ENCODE measurements at places on chromosomes 6 and 20.

DNA sequence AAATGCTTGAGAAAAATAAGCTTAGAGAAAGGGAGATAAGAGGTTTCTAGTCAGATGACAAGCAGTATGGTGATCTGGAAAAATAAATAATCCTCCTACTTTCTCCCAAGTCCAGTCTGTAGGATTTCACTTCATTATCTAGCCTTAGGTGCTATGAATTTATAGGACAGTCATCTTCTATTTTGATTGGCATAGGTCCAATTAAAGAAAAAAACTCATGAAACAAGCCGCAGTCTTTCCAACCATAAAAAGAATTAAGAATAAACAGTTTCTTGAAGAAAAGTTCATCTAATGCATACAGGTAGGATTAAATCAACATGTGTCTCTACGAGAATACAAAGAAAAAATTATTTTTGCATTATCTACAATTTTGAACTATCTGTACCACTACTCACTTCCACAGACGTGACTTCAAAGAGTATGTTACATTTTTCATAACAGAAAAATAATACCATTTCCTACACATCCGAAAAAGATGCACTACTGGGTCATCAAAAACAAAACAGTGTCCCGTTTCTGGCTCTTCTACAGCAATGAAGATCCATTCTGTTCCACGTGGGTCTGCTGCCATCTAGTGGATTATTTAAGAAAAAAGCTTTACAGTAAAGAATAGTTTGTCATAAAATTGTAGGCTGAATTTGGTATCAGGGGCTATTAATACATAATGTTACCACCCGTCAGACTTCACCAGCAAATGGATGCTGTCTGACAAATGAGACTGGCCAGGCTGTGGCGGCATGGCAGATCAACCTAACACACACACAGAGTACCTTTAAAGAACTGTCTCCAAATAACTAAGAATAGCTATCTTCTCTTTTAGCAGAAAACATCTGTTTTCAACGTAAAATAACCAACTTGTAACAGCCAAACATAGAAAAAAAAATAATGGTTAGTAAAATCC, 28.9 kb downstream of the STX7 start:
- DNase-seq: peak; percentile 29

- no peak for DNase-seq
These were observed 23.2 kb downstream of the DAAM2 start for GRCh38 chr6:39815356-39815755.

DNA sequence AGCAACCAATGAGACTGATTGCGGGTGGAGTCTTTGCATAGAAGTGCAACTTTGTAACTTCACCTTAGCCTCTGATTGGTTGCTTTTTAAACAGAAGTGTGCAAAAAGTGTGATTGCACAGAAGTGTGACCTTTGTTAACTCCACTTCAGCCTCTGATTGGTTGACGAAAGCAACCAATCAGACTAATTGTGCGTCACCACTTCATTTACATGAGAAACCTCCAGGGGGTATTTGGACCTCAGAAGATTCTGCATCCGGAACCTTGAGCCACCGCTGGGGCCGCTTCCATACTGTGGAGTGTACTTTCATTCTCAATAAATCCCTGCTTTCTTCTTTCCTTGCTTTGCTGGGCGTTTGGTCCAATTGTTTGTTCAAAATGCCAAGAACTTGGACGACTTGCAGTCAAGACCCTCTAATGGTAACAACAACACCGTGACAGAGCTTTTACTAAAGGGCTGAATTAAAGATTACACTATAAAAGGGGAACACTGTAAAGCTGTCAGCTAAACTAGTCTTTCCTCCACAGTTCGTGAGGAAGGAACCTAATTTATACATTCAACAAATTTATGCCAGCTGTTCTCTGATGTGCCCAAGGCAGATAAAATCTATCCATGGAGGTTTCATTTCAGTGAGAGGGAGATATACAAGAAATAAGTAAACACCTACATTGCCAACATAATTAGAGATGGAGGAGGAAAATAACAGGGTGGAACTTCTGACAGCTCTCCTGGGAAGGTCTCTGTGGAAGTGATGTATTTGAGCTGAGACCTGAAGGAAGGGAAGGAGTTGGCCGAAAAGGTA, 1.4 kb upstream of the HECA start:
- no peak for DNase-seq

DNA sequence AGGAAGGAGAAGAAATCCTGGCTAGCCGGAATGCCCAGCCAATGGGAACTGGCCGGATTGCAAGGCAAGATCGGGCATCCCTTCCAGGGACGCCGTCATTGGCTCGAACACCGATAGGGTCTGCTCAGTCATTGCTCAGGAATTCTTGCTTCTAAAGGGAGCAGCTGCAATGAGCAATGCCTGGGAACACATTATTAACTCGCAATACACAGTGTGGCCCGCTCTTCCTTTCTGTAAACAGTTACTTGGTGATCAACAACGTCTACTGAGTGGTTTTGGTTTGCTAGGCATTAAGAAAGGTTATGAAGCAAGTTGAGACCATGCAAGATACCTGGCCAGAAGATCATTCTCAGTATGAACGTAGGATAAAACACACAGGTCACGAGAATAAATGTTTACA, 165.4 kb upstream of the CITED2 start:
- no peak for DNase-seq

DNA sequence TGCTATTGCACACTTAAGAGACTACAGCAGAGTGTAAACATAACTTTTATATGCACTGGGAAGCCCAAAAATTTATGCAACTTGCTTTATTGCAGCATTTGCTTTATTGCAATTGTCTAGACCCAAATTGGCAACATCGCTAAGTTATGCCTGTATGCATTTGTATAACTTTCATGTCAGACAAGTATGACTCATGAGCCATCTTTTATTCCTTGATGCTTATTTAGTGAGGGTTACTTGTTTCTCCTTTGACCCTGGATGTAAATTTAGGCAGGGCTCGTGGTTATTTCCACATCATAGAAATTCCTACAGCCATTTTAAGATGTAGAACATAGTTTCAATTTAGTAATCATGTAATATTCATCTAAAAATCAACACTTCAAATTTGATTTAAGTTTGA, 130.3 kb upstream of the LY86 start:
- no peak for DNase-seq

GRCh38 chr6:73083886-73084285, 141.4 kb downstream of the KHDC1L start:
- DNase-seq: no peak

GRCh38 chr20:51402201-51402600, 140.3 kb downstream of the NFATC2 start:
- peak; percentile 40 for DNase-seq

GRCh38 chr6:45480752-45481415, 103.2 kb upstream of the SUPT3H start:
- DNase-seq: no peak

- DNase-seq: no peak
These were observed 65.0 kb upstream of the HIVEP1 start for GRCh38 chr6:11947063-11947462.

DNA sequence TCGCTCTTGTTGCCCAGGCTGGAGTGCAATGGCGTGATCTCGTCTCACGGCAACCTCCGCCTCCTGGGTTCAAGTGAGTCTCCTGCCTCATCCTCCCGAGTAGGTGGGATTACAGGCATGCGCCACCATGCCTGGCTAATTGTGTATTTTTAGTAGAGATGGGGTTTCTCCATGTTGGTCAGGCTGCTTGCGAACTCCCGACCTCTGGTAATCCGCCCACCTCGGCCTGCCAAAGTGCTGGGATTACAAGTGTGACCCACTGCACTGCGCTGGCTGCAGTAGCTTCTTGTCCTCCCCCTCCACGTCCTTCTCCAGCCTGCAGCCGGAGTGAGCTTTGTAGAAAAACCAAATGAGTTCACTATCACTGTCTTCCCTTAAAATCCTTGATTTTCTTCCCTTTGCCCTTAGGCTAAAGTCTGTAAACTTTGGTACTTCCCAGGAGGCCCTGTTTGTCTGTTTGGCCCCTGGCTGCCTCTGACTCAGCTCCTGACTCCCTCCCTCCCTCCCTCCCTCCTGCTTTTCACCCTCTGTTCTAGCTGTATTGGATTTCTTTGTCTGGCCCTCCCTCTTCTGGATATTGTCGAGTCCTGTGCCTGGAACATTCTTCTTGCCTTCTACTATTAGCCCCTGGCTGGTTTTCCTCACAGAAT, 12.9 kb downstream of the PARD6B start:
- no peak for DNase-seq

GRCh38 chr20:61109221-61109805, 142.7 kb upstream of the CDH4 start:
- no peak for DNase-seq

DNA sequence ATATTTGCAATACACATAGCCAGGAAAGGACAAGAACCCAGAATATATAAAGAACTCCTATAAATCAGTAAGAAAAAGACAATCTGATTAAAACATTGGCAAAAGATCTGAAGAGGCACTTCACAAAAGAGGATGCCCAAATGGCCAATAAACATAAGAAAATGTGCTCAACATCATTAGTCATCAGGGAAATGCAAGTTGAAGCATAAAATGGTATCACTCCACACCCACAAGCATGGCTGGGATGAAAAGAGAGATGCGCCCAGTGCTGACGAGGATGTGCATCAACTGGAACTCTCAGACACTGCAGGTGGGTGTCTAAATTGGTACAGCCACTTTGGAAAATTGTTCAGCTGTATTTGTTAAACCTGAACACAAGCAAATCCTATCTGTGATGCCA, 42.4 kb upstream of the MLN start:
- no peak for DNase-seq

DNA sequence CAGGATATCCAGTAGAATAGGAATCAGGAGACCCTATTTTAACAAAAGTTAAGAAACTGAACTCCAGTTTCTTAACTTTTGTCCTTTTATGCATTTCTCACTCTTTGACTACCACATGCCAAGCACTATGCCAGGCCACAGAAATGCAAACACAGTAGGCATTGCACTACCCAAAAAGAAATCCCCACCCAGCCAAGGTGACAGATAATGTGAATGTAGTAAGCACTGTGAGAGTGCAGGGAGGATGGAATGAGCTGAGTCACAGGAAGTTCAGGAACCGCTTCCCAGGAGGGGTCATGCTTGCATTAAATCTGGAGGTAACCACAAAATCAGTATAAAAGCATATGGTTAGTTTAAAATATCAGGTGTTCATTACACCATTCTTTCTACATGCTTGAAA, 20.1 kb upstream of the FAM83C start:
- DNase-seq: no peak

DNA sequence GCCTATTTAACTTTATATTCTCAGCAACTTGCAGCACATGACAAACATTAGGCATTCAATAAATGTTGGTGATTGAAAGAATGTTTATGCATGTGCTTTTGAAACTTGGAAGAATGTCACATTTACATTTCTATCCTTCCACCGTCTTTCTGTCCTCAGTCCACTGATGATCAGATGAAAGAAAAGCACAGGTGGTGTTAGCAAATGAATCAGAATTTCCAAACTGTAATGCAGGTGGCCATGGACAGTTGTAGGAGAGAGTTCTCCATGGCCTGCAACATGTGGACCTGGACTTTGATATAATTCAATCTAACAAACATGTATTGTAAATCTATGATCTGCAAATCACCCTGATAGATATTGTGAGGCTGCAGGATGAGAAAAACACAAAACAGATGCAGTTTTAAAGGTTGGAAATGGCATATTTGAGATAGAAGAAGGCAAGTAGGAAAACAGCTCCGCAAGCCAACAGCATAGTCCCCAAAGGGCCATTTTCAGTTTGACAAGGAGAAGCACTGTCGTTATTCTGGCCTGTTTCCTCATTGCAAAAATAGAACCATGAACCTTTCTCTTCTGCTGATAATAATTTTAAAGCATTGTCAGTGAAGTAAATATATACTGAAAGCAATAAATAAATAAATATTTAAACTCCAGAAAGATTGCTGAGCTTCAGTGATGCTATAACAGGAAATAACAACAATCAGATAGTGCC, 119.4 kb downstream of the AIG1 start:
- DNase-seq: no peak

GRCh38 chr20:47067776-47068175, 173.1 kb downstream of the EYA2 start:
- no peak for DNase-seq

GRCh38 chr6:106005954-106006353, 80.2 kb upstream of the PRDM1 start:
- DNase-seq: no peak

GRCh38 chr6:56204134-56204533, 43.2 kb downstream of the COL21A1 start:
- DNase-seq: no peak

- DNase-seq: no peak
These were observed 161.4 kb downstream of the CLIC5 start for GRCh38 chr6:45854149-45854742.
